ENCODE measurements at places on chromosomes 7 and 10.

- no peak for DNase-seq
Observed at GRCh38 chr10:116833986-116834985, 15.0 kb upstream of the ENO4 start.

DNA sequence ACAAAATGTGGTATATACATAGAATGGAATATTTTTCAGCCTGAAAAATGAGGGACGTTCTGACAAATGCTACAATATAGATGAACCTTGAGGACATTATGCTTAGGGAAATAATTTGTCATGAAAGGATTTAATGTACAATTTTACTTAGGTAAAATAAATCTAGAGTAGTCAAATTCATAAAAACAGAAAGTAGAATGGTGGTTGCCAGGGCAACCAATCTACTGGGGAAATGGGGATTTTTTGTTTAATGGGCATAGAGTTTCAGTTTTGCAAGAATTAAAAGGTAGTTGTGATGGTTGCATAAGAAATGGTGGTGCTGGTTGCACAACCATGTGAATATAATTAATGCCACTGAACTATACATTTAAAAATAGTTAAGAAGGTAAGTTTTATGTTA lies 296.0 kb upstream of the SP4 start:
- no peak for DNase-seq

DNA sequence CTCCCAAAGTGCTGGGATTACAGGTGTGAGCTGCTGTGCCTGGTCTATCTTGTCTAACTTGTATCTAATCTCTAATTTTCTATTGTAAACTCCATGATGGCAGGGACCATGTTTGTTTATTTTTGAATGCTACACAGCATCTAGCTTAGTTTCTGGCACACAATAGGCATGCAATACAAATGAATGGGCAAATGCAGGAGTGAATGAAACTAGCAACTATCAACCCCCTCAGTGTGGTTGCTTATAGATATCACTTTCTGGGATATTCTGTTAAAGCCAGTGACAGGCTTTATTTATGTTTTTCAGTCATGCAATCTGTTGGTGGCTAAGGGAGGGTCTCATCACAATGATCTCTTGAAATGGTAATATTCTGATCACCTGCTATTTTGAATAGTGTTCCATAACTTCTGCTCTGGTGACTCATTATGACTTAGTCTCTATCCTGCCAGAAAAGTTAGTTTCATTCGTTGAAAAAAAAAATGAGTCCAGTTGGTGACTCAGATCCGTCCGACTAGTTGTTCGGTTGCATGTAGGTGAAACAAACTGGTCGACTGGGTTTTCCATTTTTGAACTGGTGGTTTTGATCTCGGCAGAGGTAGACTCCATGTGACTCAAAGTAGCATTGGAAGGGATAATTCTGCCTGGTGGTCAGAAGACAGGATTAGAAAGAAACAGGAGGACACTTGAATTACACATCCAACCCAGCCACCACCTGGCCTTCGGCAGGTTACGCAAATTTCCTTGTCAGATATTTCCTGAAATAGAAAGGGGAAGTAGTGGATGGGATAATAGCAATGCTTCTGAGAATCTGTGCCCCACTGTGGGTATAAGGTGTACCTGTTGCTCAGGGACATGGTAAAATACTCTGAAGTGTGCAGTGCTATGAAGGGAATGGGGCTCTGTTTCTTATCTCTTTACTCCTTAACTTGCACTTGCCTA lies 76.8 kb downstream of the GATA3 start:
- peak; percentile 41 for DNase-seq

DNA sequence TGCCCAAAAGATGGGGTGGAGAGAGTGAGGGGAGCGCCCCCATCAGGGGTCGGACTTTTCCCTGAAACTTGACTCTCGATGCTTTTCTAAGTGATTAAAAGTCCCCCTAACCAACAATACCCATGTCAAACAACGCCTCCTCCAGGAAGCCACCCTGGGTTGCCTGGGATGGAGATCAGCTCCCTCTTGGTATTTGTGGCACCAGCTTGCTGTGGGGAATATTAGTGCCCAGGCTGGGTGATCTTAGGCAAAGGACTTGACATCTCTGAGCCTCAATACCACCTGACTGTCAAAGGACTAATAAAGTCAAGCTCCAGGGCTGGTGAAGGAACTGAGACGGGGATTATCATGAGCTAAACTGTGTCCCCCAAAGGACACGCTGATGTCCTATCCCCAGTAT lies 18.2 kb upstream of the ELFN1 start:
- DNase-seq = no peak

GRCh38 chr10:122435212-122435827 lies 19.1 kb upstream of the ARMS2 start:
- no peak for DNase-seq

- peak; percentile 12 for DNase-seq
Observed at GRCh38 chr7:91784469-91784868, 96.0 kb downstream of the MTERF1 start.

GRCh38 chr7:156157409-156158012 lies 345.2 kb upstream of the SHH start:
- no peak for DNase-seq

GRCh38 chr7:3955026-3955425 lies 654.0 kb downstream of the SDK1 start:
- DNase-seq = no peak

GRCh38 chr10:107206833-107207232 lies 42.3 kb upstream of the SORCS1 start:
- no peak for DNase-seq

GRCh38 chr10:75679536-75679935 lies 248.1 kb downstream of the LRMDA start:
- no peak for DNase-seq

GRCh38 chr10:79156334-79157274 lies 87.8 kb downstream of the ZMIZ1 start:
- DNase-seq = no peak

- no peak for DNase-seq
Observed at GRCh38 chr10:42112331-42113157, 525.8 kb downstream of the ZNF33B start.

DNA sequence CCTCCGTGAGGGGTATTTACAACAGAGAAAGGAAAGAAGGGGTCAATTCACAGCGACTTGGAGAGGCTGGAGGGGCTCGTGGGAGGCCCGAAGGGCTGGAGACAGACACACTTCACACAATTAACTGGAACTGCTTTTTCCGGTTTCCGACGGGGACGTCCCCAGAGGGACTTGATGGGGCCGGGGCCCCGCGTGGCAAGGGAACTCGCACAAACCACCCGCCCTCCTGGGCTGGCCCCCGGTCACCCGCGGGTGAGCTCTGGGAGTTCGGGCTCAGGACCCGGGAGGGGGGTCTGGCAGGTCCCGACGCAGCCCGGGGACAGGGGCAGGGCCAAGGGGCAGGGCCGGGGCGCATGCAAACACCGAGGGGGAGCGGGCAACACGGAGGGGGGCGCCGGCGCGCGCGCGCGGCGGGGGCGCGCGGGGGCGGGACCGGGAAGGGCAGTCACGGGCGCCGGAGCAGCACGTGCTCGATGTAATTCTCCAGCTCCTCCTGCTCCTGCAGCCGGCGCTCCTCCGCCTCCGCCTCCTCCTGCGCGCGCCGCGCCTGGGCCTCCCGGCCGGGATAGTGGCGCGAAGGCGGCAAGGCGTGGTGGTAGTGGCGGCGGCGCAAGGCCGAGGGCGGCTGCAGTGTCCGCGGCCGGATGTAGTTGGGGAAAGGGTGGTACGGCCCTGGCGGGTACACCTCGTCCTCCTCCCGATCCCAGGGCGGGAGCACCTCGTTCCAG lies 2.7 kb downstream of the VGF start:
- peak; percentile 69 for DNase-seq

- no peak for DNase-seq
Observed at GRCh38 chr7:116990056-116990455, 36.8 kb downstream of the ST7 start.

GRCh38 chr10:117540640-117541404 lies 1.7 kb upstream of the EMX2 start:
- no peak for DNase-seq

GRCh38 chr10:102068216-102068615 lies 3.1 kb downstream of the HPS6 start:
- DNase-seq = no peak

DNA sequence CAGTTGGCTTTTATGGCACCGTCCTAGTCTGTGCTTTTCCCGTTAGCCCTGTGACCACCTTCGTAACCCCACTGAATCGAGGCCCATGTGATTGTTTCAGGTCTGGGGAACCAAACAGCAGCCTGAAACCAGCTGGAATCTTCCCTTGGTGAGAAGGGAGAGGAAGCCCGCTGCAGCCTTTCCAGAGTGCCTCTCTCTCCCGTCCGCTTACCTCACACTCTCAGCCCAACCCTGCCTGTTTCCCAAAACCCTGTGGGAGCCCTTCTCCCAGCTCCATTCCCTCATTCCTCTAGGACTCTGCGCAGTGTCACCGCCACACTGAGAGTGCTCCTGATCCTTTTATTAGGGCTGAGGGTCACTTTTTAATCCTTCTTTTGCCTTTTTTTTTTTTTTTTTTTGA lies 139.6 kb downstream of the WDR37 start:
- DNase-seq = no peak

GRCh38 chr10:30467651-30468338 lies 33.8 kb downstream of the MAP3K8 start:
- DNase-seq = no peak

DNA sequence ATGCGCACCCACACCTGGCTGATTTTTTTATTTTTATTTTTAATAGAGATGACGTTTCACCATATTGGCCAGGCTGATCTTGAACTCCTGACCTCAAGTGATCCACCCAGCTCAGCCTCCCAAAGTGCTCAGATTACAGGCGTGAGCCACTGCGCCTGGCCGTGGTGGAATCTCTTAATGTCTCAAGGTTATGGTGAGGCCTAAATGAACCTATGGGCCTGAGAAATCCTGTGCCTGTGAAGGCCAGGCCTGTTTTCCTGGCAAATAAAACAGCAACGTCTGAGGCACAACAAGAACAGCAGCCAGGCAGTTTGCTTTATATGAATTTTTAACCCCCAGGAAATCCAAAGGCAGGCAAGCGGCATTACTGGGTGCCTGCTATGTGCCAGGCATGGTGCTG lies 297.5 kb upstream of the ZMIZ1 start:
- DNase-seq = no peak

Measured in H54 (cell line).